ENCODE measurements at places on chromosomes 6 and 20.

GRCh38 chr20:54205450-54205849 lies 2.4 kb upstream of the PFDN4 start:
- DNase-seq, result no peak

GRCh38 chr6:140867336-140867735 lies 1265.4 kb upstream of the GJE1 start:
- DNase-seq, result no peak

DNA sequence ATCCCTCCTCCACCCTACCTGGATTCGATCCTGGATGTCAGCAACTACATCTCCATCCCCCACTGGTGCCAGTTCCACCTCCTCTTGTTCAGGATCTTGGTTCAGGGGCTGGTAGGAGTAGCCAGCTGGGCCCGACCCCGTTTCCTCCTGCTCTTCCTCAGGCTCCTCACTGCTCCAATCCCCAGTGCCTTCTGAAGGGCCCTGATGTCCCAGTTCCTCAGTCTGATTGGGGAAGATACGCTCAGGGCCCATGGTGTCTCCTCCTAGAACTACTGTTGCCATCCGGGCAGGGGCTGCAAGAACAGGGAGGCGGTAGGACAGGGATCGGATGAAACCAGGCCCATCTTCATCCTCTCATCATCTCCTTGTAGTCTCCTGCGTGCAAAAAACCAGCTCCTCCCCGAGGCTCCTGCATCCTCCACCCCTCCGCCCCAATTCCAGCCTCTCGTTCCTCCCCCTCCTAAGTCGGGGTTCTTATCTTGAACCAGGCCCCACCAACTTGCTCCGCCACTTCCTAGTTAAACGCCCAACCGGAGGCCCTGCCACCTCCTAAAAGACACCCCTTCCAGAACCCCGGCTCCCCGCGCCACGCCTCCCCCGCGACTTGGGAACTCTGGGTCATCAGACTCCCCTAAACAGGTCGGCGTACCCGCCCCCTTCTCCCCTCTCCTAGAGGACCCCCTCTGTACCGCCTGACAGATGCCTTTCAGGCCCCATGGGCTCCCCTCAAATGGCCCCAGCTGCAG lies 476 bp downstream of the MEA1 start:
- DNase-seq, result peak; percentile 48

- no peak for DNase-seq
Observed at GRCh38 chr20:50379991-50380696, 130.0 kb upstream of the PTPN1 start.

DNA sequence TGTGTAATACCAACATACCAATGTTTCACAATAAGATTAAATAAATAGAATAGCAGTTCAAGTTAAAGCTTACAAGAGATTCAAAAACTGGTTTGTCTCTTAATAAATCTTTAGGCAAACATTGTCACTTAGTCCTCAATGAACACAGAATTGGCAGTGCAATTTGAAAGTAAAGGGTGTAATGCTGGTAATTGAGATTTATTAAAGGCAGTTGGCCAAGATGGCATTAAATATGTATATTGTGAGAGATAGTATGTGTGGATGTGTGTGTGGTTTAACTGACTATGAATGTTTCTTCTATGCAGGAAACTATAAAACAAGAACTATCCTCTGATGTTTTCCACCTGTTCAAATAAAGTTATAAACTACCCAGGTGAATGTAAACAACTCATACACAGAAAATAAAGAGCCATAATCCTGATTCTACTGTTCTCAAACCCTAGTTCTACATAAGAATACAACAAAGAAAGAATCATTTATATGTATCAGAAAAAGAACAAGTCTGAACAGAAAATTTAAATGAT lies 267.9 kb upstream of the PTCHD4 start:
- DNase-seq, result no peak

- no peak for DNase-seq
Observed at GRCh38 chr6:110439356-110439755, 24.0 kb upstream of the DDO start.

- no peak for DNase-seq
Observed at GRCh38 chr6:13278991-13279390, 49.3 kb downstream of the TBC1D7 start.

DNA sequence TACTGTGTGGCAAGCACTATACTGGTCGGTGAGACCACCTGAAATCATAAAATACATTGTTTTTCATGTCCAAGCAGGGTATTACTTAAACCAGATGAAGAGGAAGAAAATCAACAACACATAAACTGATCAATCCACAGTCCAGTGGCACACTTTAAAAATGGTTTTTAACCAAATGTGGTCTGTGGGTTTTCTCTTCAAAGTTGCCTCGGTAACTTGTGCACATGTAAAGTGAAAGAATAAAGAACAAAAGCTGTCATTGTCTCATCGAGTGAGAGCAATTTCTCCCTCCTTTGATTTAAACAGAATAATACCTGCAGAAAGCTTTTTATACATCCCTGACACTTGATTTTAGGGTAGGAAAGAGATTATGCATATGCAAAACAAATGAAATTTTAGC lies 3.7 kb downstream of the FLRT3 start:
- DNase-seq, result peak; percentile 30

- DNase-seq, result no peak
Observed at GRCh38 chr20:23446505-23446904, 6.2 kb downstream of the CST11 start.

DNA sequence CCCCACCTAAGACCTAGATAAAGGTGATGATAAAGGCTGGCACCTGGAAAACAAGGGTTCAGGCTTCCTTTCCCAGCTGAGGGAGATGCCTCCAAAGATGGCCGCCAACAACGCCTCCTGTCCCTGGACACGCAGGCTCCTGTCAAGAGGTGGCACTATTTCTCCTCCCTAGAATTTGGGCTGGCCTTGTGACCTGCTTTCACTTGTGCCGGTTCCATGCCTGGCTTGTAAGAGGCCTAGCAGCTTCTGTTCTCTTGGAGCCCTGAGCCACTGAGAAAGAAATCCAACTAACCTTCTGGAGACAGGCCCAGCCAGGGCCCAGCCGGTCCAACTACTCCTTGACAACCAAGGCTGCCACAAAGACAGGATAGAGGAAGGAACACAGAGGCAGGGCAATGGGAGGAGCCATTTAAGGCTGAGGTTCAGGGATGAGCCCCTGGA lies 60.2 kb upstream of the RALY start:
- no peak for DNase-seq

- no peak for DNase-seq
Observed at GRCh38 chr20:1887321-1887720, 7.9 kb upstream of the SIRPA start.

- no peak for DNase-seq
Observed at GRCh38 chr6:135572051-135572450, 74.5 kb upstream of the AHI1 start.

GRCh38 chr6:104402572-104402971 lies 457.1 kb downstream of the HACE1 start:
- no peak for DNase-seq

DNA sequence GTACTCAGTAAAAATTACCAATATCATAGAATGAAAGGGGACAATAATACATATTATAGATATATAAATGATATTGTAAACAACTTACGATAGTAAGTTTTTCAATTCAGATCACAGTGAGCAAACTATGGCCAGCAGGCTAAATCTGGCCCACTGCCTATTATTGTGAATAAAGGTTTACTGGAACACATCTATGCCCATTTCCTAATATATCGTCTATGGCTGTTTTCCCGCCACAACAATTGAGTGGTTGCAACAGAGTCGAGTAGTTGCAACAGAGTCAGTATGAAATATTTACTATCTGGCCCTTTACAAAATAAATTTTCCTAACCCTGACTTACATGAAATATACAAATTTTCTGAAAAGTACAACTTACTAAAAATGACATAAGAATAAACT lies 297.3 kb upstream of the KCNQ5 start:
- no peak for DNase-seq

DNA sequence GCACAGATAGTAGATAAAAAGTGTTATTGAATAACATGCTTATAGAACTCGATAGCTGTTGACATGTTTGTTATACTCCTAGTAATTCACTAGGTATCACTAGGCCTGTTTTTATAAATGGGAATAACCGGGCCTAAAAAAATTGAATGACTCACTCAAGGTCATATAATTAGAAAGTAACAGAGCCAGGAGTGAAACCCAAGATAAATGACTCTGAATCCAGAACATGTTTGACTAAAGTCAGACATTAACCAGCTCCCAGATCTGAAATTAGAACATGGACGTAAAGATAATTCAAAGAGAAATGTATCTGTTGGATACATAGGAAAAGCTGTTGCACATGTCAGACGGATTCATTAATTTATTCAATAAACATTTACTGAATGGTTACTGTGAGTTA lies 26.9 kb downstream of the RGS17 start:
- DNase-seq, result no peak

GRCh38 chr6:39199976-39200375 lies 29.3 kb downstream of the KCNK5 start:
- DNase-seq, result no peak

DNA sequence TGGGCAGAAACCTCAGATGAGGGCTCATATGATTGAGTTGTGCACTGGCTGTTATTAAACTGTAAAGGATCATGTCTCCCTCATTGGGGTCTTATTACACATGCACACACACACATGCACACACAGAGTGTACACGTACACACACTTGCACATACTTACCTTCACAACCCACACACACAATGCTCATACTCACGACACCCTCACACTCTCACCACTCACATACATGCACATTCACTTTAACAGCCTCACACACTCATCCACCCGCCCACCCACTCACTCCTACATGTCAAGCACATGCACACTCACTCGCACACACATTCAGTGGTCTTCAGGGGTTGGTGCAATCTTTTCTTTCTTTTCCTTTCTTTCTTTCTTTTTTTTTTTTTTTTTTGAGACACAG lies 5.4 kb downstream of the CSTL1 start:
- no peak for DNase-seq

DNA sequence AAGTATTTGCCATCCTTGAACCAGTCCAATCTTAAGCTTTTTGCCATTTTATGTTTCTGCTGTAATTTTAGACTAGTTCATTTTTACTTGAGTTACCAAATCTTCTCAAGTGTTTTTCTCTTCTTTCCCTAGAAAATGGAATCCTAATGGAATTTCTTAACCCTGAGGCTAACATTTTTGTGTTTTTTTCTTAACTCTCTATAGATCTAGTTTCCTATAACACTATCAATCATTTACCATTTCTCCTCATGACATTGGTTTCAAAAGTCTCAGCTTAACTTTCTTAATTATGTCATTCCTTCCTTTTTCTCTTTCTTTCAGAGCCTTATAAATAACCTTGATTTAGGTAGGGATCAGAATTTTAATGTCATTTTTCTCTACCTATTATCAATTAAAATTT lies 54.8 kb downstream of the SENP6 start:
- no peak for DNase-seq

DNA sequence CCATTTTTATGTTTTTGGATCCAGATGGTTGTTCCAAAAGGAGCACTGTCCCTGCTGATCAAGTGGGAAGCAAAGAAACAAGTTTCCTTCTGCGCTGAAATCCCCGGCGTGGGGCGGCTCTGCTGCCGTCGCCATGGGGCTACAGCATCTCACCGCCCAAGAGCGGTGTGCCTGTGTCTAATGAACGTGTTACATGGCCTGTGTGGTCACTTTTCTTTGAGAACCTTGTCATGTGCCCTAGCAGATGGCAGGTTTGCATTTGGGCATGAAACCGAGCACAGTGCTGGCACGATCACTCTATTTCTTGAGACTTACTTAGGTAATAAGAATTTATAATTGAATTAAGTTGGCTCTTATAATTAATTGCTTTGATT lies 51.9 kb downstream of the ZDHHC14 start:
- DNase-seq, result peak; percentile 45

DNA sequence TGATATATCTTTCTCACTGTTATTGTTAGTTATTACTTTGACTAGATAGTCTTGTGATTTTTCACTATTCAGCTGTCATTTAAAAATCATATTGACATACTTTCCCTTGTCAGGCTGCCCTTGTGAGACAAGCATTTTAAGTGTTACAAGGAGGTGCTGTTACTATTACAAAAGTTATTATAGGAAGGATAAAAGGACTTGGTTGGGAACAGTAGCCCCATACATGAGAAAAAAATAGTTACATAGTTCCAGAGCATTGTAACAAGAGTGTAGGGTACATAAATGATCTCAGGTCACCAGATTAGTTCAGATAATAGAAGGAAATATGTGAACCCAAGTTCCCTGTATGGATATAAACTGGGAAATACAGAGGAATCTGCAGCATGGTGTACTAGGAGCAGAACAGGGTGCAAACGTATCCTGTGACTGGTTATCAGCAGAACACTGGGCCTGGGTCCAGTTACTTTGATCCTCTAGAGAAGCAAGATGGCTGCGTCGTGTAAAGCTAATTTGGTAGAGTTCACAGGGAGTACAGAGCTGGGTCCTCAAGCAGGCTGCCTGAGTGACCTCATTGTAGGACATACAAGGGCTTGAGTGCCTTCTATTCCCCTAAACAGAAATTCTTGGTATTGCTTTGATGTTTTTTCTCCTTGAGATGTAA lies 38.5 kb upstream of the HDDC2 start:
- no peak for DNase-seq

DNA sequence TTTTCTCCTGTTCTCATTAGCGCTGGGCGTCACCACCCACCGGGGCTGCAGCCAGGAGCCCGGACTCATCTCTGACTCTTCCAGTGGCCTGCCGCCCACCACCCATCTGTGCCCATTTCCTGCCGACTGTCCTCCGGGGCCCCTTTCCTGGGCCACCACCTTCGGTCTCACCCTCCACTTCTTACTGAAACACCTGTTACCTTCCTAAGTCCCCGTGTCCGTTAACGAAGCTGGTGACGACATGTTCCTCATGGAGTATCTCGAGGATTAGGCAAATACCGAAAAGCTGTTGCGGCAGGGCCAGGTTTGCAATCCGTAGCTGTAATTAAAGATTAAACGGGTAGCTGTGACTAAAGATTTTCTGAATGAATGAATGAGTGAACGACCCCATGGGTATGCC lies 80.2 kb downstream of the SRC start:
- DNase-seq, result no peak

DNA sequence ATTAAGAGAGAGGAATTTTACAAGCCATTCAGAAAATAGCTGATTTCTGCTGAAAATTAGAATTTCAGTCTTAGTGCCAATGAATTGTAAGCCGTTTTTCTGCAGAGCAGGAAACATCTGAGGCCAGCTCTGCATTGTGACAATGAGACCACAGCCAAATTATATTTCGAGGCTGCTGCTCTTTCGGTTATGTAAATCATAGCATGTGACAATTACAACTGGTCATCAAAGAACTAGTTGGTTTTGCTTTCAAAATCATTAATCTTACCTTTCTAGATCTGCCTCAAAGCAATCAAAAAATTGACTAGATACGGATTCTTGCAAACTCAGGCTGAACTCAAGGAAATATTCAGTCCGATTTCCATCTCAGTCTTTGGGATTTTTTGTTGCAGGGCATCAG lies 33.4 kb upstream of the INSM1 start:
- DNase-seq, result no peak

GRCh38 chr20:13822459-13822858 lies 37.6 kb downstream of the NDUFAF5 start:
- DNase-seq, result no peak

DNA sequence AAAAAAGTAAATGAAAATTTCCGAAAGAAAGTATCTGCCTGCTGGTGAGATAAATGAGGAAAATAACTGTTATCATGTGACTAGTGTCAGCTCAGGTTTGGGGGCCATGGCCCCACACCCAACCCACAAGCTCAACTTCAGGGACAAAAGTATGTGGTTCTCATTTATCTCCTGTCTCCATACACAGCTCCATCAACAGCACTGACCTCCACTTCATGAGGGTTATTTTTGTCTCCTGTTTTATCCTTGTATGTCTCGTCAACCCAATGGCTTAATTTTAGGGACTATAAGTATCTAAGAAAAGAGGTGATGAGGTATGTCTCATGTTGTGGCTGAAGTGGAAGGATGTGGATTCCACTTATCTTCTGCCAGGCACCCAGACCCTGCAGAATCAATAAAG lies 271.6 kb upstream of the RIN2 start:
- DNase-seq, result no peak

Measured in right kidney (tissue), 9 donors.